NCI-H1930 (cell line): ENCODE measurements at places on chromosomes 7 and 10.
A peak's percentile ranks its signal among the peaks of the same experiment; 100 is the strongest.

- DNase-seq = no peak
Measured at GRCh38 chr10:96513305-96513697, 425 bp downstream of the TLL2 start.

GRCh38 chr10:108005627-108006026, 841.1 kb upstream of the SORCS1 start:
- no peak for DNase-seq

DNA sequence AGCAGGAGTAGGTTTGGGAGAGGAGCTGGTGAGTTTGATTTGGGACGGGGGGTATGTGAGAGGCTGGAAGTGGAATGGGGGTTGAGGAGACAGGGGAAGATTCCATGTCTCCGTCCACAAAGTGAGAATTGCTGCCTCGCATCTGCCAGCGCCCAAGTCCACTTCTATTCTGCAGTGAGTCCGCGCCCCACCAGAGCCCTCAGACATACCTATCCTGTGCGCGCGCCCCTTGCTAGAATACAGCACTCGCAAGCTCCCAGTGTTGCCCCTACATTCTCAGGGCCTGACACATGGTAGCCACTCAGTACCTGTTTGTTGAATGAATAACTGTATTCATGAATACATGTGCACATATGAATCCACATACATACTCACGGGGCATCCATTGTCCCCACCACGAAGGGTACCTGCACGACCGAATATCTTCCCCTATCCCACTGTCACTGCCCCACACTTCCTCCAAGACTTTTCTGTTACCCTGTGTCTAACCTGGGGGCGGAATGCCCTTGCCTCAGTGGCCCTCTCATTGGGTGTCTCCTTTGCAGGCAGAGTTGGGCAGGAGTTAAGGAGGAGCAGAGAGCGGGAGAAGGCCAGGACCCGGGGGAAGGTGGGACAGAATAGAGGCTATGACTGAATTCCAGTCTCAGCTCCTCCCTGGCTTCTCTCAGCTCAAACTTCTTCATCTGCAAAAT, 19.9 kb downstream of the POLL start:
- no peak for DNase-seq

- no peak for DNase-seq
Measured at GRCh38 chr10:82888809-82889455, 1013.9 kb downstream of the NRG3 start.

- no peak for DNase-seq
Measured at GRCh38 chr7:67267914-67268313, 271.3 kb downstream of the TYW1 start.

DNA sequence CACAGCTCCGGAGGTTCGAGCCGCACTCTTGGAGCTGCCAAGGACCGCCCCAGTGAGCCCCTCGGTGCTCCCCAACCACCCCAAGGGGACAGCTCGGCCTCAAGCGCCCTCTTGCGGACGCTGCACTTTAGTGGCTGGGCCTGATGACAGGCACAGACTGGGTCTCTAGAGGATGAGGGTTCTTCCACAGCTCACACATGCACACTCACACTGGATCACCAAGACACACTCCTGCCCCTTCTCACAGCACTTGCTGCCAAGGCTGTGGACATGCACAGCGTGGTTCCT, 2.1 kb downstream of the RET start:
- no peak for DNase-seq

DNA sequence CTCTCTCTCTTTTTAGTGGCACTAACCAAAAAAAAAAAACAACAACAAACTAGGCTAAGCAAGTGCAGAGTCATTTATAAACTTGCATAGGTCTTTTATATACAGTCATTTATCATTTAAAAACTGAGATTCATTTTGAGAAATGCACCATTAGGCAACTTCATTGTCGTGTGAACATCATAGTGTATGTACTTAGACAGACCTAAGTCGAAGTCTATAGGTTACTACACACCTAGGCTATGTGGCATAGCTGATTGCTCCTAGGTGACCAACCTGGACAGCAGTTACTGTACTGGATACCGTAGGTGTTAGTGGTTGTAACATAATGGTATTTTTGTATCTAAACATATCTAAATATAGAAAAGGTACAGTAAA, 109.1 kb upstream of the SAMD8 start:
- DNase-seq = no peak

DNA sequence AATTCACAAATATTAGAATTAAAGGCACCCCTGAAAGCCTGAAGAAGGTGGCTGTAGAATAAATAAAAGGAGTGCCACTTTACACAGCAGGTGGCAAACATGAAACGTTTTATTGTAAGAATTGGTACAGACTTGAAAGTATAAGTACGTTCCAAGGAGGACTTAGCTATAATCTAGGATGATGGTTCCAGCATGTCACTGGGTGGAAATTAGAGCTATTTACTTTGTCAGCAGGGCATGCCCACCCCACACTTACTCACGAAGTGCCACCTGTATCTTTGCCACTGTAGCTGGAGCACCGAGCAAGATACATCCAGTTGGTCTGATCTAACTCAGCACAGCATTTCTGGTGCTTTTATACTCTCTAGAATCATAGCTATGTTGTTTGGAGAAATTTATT, 97.8 kb downstream of the GRM8 start:
- no peak for DNase-seq

DNA sequence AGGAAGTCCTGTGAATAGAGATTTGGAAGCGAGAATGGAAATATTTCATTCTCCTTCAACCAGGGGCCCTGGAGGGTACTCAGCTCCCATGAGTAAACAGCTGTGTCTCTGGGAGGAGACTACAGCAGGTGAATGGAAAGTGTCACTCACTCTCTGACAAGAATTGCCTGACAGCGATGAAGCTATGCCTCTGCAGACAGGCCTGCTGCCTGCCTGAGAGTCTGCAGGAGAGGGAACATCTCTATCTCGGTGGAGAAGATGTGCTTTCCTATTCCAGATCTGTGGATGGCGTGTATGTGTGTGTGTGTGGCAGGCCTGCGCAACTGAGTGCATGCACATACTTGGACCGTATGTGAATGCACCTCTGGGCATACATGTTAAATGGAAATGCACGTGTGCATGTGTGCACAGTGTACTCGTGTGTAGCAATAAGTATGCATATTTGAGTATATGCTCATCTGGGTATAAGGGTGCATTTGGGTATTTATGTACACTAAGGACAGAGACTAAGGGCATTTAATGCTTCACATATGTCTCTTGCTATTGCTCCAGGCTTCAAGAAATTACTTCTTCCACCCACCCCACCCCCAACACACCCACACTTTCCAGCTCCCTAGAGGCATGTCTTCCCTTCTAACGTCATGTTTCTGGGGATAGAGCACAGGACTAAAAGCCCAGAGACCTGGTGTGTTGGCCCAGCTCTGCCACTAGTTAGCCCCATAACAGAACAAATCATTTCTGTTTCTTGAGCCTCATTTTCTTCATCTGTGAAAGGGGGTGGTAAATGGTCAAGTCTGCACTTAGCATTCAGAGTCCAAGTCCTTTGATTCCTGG, 4.6 kb upstream of the ADCYAP1R1 start:
- DNase-seq = no peak

GRCh38 chr7:153457746-153458145, 594.5 kb upstream of the DPP6 start:
- DNase-seq = peak; percentile 97

DNA sequence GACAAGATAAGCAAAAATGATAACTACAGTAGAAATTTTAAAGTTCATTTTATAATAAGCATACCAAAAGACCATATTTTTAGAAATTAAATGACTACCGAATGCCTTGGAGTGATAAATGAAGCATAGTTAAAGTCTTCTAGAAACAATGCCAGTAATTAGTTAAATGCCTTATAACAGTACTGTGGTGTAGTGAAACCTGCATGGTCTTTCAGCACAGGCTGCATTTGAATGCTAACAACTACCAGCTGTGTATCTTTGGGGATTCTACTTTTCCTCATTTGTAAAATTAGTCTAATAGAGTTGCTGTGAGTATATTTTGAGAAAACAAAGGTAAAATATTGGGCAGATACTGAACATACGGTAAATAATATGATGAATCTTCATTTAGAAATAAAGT, 25.1 kb downstream of the TSPAN12 start:
- DNase-seq = no peak

DNA sequence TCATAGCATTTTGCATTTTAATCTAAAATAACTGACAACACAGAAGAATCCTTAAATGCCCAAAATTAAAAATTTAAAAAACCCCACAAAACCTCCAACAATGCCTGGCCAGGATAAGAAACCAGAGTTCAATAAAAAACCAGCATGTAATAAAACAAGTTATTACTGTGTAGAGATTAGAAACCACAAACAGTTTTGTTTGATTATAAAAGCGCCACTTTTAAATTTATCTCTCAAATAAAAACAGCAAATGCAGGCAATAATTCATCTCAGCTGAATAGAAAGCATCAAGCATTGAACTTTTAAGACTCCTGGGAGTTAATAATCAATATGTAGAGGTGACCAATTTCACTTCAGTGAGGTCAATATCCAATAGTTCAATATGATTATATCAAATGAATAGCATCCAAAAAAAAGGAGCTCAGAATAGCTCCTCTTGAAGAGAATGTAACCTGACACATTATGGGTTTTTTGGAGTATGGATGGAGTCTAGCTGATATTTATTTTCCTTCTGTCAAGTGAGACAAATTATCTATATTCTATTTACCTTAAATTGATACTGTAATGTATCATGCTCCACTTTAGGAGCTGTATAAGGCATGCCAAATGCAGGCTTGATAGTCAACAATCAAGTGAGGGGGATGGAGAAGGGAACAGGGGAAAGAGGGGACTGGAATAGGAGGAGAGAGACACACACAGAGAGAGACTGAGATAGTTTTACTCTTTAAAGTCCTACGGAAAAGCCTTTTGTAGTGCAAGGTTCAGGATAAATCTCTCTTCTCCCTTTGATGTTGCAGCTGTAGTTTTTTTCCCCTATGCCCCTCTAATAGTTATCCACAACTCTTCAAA, 130.9 kb downstream of the RSU1 start:
- DNase-seq = no peak

DNA sequence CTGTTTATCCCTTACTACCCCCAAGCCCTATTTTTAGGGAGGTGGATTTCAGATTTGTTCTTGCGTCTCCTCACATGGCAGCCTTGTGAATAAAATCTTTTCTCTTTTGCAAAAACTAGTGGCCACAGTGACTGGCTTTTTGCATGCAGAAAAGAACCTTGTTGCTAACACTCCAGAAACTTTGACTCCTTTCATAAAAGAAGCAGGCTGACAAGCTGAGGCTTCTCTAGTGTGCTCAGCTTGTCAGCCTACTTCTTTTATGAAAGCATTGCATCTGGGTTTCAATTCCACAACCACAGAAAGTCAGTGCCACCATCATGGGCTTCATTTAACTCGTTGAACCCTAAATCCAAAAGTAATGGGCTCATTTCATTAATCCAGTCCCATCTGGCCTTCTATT, 761.0 kb upstream of the COBL start:
- no peak for DNase-seq

GRCh38 chr7:118590107-118590506, 365.6 kb downstream of the ANKRD7 start:
- DNase-seq = no peak

GRCh38 chr7:154917808-154918160, 85.1 kb downstream of the PAXIP1 start:
- DNase-seq = no peak

GRCh38 chr7:117961235-117961634, 88.0 kb upstream of the CTTNBP2 start:
- no peak for DNase-seq

DNA sequence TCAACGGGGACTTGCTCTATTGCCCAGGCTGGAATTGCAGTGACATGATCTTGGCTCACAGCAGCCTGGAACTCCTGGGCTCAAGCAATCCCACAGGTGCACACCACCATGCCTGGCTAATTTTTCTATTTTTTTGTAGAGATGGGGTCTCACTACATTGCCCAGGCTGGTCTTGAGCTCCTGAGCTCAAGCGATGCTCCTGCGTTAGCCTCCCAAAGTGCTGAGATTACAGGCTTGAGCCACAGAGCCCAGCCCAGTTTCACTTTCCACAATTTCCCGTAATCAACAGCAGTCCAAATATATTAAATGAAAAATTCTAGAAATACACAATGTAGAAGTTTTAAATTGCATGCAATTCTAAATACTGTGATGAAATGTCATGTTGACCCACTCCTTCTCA, 24.0 kb downstream of the SEPTIN14 start:
- DNase-seq = no peak

DNA sequence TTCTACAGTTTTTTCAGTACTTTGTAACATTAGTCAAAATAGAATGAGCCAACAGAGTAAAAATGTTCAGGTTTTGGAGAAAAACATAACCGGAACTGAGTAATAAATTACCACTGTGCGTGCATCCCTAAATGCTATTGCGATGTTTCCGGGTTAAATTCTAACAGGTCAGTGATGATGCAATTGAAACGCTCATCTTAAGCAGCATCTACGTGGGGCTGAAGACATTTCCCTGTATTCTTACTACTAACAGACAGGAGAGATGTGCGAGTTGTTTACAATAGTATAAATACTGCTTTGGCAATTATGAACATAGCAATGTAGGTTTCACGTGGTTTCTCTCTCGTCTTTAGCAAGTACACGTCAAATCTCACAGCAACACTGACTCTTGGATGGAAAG, 149.4 kb downstream of the USP6NL start:
- DNase-seq = no peak

DNA sequence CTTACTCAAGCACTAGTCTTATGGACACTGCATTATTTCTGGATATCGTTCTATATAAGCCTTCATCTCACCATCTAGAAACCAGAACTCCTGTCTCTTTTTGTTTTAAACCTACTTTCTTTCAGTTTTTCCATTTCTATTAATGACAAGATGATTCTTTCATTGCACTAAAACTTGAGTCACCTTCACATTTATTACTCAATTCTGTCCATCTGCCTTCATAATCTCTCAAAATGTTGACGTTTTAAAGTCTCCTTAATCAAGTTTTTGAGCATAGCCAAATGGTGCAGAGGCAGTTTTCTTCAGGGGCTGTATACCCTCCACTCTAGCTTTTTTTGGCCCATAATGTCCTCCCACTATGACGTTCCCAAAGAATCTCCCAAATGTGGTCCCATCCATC, 17.6 kb downstream of the STAM start:
- no peak for DNase-seq

DNA sequence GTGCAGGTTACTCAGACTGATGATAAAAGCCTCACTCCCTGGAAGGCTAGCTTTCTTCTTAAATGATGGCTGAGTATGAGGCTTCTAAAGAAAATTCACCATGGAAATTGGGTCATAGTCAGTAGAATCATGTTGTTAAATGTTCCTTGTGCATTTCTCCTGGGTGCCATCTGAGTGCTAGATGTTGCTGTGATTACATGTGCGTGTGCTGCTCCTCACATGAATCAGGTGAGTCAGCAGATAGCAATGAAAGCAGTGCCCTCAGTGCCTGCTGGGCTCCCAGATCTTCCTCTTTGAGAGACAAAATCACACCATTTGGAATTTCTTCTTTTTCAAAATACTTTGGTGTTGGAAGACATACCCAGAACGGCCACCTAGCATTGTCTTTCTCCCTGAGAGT, 331.7 kb downstream of the XPNPEP1 start:
- DNase-seq = no peak

- no peak for DNase-seq
Measured at GRCh38 chr10:94645285-94645684, 38.2 kb upstream of the CYP2C18 start.

- no peak for DNase-seq
Measured at GRCh38 chr10:112295853-112296830, 12.9 kb downstream of the TECTB start.
